ENCODE measurements at places on chromosomes 11 and 22.

- DNase-seq = no peak
These were observed 1513.3 kb downstream of the FAM181B start for GRCh38 chr11:81220146-81220895.

DNA sequence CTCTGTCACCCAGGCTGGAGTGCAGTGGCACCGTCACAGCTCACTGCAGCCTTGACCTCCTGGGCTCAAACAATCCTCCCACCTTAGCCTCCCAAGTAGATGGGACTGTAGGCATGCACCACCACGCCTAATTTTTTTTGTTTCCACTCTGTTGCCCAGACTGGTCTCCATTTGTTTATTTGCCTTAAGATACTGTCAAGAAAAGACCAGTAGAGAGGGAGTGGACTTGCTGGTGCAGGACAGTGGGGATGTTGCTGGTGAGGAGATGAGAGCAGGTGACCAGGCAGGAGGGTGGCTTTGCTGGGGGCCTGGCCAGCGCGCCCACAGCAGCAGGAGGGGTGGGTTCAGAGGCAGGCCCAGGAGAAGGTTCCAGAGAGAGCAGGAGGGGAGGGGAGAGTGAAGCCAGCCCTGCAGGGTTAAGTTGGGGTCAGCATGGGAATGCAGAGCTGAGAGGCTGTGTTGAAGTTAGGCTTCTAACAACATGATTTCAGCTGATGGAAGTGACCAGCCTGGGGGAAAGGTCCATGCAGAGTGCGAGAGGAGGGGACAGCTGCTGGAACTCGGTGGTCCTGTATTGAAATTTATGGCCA lies 35.8 kb downstream of the NADSYN1 start:
- DNase-seq = no peak

DNA sequence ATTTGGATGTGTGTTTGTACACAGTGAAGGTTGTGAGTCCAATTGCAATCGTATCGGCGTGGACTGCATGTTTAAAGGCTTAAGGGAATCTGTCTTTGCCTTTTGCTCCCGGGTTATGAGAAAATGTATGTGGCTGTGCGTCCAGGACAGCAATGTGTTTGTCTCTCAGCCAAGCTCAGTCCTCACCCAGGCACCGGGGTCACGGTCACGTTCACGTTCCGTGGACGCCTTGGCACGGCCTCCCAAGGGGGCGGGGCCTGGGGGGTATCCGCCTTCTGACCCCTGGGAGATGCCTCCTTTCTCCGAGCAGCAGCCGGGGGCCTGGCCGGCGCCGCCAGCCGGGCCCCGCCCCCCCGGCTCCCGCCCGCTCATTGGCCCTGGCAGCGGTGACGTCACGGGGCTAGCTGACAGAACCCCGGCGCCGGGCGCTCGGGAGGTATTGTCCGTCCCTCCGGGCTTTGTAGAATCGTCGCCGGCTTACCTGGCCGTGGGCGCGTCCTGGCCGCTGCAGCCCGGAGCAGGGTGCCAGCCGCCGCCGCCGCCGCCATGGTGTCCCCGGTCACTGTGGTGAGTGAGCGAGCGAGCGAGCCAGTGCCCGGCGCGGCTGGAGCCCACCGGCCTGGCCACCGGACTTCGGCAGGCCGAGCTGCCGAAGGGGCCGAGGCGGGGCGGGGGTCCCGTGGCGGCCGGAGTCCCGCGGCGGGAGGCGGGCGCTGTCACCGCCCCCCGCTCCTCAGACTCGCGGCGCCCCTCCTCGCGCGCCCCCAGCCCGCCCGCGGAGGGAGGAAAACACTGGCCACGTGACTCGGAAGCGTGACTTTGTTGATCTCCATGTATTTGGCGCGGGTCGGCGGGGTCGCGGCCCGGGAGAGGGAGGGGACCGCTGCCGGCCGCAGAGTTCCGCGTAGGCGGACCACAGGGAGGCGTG lies at the start of gene TMEM86A:
Gene TMEM86A, plus strand, starts transcription at position 439 of the 928 bp plus-strand sequence. Its CDS starts 108 bp downstream, at position 547.
- DNase-seq = peak; percentile 88

GRCh38 chr11:14029971-14030920 lies 67.7 kb downstream of the SPON1 start:
- DNase-seq = no peak

Measured in C1 segment of cervical spinal cord (tissue), 14 donors.